Esophagus mucosa (tissue), 1 donor: ENCODE measurements at places on chromosomes 16 and 17.
A peak's percentile ranks its signal among the peaks of the same experiment; 100 is the strongest.

GRCh38 chr17:79612468-79613194 is 1.8 kb upstream of the RBFOX3 start:
- ATAC-seq: peak; percentile 39

- peak; percentile 22 for ATAC-seq
Observed at GRCh38 chr17:6639014-6639585, 1.4 kb downstream of the KIAA0753 start.

GRCh38 chr17:77790143-77790829 is 168.2 kb upstream of the TNRC6C start:
- no peak for ATAC-seq

GRCh38 chr17:77127735-77128361 is 12.9 kb upstream of the SEC14L1 start:
- peak; percentile 24 for ATAC-seq

DNA sequence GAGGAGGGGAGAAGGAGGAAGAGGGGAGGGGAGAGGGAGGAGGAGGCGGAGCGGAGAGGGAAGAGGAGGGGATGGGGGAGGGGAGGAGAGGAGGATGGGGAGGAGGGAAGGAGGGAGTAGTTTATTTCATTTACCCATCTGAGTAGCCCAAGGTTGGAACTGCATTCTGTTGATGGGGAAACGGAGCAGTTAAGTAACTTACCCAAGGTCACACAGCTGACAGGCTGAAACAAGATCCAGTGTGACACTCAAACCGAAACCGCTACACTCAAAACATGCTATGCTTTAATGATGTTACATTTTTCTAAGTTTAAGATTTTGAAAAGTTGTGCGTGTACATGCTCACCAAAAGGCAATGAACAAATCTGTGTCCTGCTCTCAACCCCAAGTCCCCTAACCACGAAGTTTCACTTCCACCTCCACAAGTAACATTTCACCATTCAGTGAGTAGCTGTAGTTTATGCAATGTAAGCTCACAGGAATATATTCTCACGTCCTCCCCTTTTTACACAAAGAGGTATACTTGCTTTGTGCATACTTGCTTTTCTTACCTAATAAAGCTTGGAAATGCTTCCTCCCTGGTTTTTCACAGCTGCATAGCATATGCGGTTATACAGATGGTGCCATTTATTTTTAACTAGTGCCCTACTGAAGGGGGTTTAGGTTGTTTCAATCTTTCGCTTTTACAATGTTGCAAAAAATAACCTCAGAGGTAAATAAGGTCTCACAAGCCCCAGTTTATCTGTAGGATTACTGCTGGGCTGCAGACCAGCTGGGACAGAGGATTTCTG is 275.3 kb downstream of the PARN start:
- peak; percentile 33 for ATAC-seq

DNA sequence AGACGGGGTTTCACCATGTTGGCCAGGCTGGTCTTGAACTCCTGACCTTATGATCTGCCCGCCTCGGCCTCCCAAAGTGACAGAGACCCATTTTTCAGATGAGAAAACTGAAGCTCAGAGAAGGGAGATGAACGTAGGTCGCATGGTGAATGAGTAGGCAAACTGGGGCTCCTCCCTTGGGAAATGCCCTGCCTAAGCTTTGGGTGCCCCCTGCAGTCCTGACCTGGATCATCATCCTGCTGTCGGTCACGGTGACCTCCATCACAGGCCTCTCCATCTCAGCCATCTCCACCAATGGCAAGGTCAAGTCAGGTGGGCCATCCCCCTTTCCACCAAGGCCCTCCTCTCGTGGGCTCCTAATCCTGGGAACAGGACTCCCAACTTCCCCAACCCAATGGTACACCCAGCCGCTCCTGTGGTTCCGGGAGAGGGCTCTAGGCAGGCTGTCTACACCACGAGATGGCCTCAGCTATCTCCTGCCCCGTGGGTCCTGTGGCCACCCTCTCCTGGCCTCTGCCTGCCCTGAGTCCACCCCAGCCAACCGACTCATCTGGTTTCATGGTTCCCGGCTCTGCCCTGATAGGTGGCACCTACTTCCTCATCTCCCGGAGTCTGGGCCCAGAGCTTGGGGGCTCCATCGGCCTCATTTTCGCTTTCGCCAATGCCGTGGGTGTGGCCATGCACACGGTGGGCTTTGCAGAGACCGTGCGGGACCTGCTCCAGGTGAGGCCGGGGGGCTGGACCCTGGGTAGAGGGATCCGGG is 4.7 kb downstream of the SLC12A3 start:
- peak; percentile 13 for ATAC-seq

- no peak for ATAC-seq
Observed at GRCh38 chr17:48500435-48501426, 30.1 kb downstream of the HOXB1 start.

- no peak for ATAC-seq
Observed at GRCh38 chr17:27946513-27946912, 53.3 kb upstream of the LYRM9 start.

- ATAC-seq: no peak
Observed at GRCh38 chr16:1579214-1579613, 32.7 kb downstream of the IFT140 start.

DNA sequence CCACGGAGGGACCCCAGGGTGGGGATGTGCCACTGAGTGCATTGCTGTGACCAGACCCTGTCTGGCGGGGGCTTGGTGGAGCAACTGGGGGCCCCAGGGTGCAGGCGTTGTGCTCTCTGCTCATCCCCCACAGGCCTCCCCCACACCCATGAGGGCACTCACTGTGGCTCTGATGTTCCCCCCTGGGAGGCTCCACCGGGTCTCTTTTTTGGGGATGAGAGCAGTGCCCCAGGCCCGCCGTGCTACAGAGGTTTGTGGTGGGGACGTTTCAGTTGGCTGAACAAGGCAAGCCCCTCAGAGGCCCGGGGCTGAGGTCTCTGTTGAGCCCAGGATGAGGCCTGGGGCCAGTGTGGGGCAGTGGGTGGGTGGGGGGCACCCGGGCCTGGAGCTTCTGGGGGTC is 2.5 kb downstream of the CCDC78 start:
- no peak for ATAC-seq

GRCh38 chr16:1668612-1669319 is 9.3 kb upstream of the JPT2 start:
- no peak for ATAC-seq

DNA sequence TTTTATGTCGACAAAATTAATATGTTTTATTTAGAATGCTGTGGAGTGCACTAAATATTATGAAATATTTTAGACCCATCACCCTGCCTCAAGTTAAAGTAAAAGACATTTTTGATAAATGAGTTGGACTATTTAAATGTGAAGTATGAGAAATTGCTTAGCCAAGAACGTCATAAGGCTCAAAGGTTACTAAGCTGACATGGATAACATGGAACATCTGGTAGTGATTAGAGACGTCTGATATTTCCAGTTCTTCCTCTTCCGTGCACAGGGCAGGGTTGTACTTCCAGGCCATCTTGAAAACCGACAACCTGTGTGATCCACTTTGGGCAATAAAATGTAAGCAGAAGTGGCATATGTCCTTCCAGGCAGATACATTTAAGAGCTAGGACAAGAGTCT is 7.2 kb upstream of the CCL8 start:
- no peak for ATAC-seq

DNA sequence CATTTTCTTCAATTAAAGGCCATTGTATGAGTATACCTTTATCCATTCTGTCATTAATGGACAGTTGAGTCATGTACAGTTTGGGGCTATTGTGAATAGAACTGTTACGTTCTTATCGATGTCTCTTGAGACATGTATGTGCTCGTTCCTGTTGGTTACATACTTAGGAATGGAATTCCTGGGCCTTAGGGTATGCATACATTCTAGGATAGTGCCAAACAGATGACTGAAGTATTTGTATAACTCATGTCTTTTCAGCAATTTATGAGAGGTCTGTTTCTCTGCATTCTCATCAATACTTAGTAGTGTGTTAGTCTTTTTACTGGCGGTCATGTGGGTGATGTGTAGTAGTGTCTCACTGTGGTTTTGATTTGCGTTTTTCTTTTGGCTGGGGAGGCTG is 81.2 kb downstream of the USP22 start:
- peak; percentile 25 for ATAC-seq

- no peak for ATAC-seq
Observed at GRCh38 chr16:3007059-3007956, 5.4 kb upstream of the CLDN9 start.

DNA sequence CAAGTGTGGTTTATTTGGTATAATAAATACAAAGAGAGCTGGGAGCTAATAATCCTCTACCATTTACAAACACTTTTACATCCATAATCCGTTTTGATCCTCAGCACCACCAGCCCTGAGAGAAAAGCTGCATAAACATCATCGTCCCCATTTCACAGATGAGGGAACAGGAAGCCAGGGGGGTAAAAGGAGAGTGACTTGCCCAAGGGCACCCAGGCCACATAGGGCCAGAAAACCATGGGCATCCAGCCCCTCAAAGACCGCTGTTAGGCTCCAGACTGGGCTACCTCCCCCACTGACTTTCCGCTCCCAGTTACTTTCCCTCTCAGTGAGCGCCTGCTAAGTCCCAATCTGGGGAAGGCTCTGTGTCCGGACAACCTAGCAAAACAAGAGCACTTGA is 6.7 kb downstream of the STX1B start:
- no peak for ATAC-seq

GRCh38 chr17:32646941-32647340 is 160.1 kb downstream of the CDK5R1 start:
- ATAC-seq: no peak

- ATAC-seq: peak; percentile 20
Observed at GRCh38 chr16:89721546-89722391, 432 bp downstream of the ZNF276 start.

DNA sequence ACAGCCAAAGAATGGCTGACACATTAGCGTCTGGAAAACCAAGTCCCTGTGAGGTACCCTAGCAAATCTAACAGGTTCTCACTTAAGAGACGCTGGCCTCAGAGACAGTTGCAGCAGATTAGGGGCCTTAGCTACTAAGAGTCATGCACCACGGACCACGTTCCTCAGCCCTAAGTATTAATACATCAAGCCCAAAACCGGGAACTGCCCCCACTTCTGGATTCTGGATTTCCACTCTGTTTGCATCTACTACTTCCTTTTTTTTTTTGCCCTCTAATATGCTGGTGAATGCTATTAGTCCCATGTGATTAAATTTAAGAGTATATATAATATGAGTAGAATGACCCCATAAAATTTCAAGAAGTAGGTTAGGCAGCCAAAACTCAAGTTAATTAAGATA is 775 bp upstream of the TERB1 start:
- ATAC-seq: no peak

DNA sequence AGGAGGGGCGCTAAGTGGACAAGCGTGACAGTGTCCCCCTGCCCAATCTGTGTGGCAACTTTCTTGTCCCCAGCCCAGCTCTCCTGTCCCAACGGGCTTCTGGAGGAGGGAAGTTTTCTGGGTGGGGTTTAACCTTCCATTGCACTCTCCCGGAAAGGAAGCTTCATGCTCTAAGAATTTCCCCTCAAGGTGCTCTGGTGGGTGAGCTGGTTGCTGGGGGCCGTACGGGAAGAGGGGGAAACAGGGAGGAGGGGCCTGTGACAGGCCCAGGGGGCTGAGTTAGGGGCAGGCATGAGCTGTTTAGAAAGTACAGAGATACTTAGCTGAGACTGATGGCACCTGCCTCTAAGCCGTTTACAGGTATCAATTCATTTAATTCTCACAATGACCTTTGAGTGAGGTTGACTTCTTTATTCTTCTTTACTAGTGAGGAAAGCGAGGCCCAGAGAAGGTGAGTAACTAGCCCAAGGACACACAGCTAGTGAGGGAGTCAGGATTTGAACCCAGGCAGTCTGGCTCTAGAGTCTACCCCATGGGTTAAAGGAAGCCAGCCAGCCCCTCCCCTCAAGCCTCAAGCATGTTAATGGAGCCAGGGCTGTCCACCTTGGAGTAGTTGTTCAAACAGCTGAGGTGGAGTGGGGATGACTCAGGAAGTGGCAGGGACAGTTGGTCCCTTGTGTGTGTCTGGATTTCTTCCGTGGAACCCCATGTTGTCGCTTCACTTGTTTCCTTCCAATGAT is 18.9 kb downstream of the ADGRG1 start:
- no peak for ATAC-seq

- no peak for ATAC-seq
Observed at GRCh38 chr17:2959371-2960130, 103.9 kb downstream of the OR1D5 start.

GRCh38 chr17:47291242-47291873 is 32.4 kb upstream of the EFCAB13 start:
- no peak for ATAC-seq

GRCh38 chr16:31453255-31454204 is 5.8 kb upstream of the ARMC5 start:
- peak; percentile 67 for ATAC-seq

GRCh38 chr16:50880926-50881325 is 139.0 kb downstream of the CYLD start:
- ATAC-seq: no peak

GRCh38 chr16:55778757-55779156 is 54.1 kb downstream of the CES1 start:
- ATAC-seq: no peak

GRCh38 chr16:69709456-69710084 is 16.8 kb downstream of the NQO1 start:
- ATAC-seq: peak; percentile 37

DNA sequence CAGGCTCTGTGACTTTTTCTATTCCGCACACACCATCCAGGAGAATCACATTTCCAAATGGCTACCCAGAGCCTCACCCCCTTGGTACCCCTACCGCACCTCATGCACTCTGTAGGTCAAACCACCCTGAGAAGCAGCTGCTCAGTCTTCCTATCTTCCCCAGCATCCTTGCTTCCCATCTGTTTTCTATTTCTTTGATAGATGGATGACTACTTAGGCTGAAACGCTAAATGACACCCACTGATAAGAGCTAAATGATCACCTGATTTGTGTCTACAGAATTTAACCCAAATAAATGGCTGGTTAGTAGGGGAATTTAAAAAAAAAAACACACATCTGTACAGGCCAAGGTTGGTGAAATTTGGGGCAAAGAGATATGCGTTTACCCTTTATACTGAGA is 17.6 kb upstream of the COX10 start:
- ATAC-seq: no peak

DNA sequence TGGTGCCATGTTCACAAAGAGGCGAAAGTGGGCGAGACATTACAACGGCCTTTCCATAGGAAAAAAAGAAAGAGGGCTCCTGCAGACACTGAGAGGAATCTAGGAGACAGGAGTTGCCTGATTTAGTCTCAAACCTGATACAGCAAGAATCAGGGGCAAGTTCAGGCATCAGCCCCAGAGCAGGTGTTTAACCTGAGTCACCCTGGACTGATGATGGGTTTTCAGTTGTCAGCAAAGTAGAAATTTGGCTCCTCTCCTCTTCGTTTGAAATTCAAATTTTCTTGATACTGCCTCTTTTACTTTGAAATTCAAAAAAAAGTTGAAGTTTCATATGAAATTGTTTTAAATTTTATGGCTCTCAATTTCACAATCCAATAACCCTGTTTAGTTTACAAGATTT is 189.5 kb downstream of the ABCC12 start:
- ATAC-seq: peak; percentile 39

DNA sequence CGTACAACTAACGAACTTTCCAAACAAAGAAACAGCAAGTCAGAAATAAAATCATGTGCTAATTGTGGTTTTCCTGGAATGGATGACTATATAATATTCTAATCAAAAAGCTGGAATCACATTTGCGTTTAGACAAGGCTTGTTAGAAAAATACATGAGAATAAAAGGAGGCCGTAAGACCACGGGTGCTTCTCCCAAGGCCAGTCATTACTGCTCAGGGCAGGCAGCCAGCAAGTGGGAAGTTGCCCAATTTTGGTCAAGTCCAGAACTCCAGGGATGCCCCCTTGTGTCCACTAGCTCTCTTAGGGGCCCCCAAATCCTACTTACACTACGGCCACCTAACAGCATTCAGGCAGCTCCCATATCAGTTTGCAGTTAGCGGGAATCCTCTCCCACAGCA is 25.9 kb upstream of the LYRM9 start:
- ATAC-seq: no peak
